Activated naive CD4-positive, alpha-beta T cell treated with anti-CD3 and anti-CD28 coated beads, Interleukin-2, amount 50 U/mL, for 72 hours (primary cell): ENCODE measurements at places on chromosomes 13 and 19. TPM values are rescaled to one million over a fixed set of nuclear protein-coding genes. Genes with fewer than 3 reads are reported as not detected.

- no peak for DNase-seq
Measured at GRCh38 chr19:10419646-10420443, 493 bp upstream of the PDE4A start.

DNA sequence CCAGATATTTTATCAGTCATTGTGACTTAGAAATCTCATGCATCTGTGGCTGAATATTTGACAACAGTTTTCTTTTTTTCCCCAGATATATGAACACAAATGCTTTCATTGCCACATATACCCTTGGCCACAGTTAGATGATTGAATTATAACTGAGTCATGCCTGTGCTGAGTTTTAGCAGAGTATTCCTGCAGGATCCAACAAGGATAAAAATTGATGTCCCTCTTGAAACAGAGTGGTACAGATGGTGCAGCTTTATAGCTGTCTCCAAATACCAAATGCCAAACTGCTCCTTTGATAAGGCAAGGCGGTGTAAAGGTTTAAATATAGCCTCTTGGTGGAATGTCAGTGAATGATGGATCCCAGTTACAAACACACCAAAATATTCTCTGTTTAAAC, 428.5 kb downstream of the GPC6 start:
- DNase-seq: no peak

DNA sequence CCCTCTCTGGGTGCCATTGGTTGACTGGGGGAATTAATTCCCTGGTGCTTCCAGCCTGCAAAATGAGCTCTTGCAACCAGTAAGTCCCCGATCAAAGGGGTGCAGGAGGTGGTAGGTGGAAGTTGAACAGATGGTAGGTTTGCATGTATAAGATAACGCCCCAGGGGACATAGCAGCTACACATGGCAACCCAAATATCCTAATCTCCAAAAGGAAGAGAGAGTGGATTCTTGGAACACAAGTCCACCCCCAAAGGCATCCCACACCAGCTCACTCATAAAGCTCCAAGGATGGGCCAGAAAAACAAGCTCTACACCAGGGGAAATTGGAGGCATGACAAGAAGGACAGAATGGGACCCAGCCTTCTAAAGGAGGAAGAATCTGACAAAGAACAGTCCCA, 4.8 kb downstream of the CD209 start:
- no peak for DNase-seq

DNA sequence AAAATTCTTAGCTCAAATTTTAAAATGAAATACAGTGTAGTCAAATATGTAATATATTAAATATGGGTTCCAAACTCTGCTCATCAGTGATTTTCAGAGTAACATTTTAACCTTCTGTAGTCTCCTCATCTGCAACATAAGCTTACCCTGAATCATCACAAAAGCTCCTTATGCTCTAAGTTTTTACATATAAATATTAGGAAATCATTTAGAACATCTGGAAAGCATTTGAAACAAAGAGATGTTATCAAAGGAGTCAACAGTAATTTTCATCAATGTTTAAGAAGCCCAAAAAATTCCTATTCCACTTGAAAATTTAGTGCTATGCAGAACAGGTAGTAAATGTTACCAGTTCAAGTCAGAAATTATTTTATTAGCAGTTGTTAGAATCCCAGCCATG, 224.7 kb downstream of the DCT start:
- DNase-seq: no peak

GRCh38 chr13:96999091-96999490, 4.8 kb upstream of the OXGR1 start:
- DNase-seq: no peak

- DNase-seq: no peak
Measured at GRCh38 chr13:75985132-75985531, 349.0 kb downstream of the LMO7 start.

DNA sequence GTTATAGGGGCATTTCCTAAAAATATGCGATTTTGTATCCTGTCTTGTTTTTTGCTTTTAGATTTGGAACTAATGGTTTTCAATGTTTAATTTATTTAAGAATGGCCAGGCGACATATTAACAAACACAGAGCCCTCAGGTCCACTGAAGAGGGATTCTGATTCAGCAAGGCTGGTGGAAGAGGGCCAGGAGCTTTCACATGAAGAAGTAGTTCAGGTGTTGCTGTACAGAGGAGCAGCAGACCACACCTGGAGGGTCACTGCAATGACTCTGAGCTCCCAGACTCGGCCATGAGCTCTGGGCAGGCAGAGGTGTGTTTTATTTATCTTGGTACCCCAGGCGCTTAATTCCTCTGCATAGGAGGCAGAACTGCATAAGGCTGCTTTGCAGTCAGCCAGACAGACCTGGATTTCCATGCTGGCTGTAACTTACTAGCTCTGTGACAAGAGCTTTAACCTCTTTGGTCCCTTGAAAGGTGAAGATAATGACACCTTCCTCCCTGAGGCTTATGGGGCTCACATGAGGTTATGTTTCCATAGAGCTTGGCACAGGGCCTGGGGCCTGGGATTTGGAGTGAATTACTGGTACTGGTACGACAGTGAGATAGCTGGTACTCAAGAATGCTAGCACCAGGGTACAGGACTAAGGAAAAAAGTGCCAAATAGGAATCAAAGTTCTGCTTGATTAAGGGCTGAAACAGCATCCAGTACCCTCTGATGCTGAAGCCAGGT, 184.7 kb downstream of the OXGR1 start:
- DNase-seq: no peak

GRCh38 chr19:48986211-48986610, 6.9 kb downstream of the GYS1 start:
- DNase-seq: no peak

GRCh38 chr13:46303742-46304385, 83.2 kb downstream of the RUBCNL start:
- no peak for DNase-seq

- DNase-seq: no peak
Measured at GRCh38 chr13:85321734-85322133, 477.5 kb downstream of the SLITRK6 start.

Gene SIGLEC12
- total RNA-seq: not detected

Gene COG3
- total RNA-seq: 18.6 TPM

Gene ZNF99
- total RNA-seq: not detected

Gene PPP2R1A
- 231 TPM for total RNA-seq

Gene LRRC63
- 0.16 TPM for total RNA-seq

Gene IZUMO1
- not detected for total RNA-seq

Gene NXNL1
- total RNA-seq: not detected

Gene TUBB4A
- 2.6 TPM for total RNA-seq

Gene ZNF471
- 1.1 TPM for total RNA-seq

Gene SIGLEC11
- total RNA-seq: not detected
